NCI-H774 (cell line): ENCODE measurements at places on chromosomes 13 and 19.

DNA sequence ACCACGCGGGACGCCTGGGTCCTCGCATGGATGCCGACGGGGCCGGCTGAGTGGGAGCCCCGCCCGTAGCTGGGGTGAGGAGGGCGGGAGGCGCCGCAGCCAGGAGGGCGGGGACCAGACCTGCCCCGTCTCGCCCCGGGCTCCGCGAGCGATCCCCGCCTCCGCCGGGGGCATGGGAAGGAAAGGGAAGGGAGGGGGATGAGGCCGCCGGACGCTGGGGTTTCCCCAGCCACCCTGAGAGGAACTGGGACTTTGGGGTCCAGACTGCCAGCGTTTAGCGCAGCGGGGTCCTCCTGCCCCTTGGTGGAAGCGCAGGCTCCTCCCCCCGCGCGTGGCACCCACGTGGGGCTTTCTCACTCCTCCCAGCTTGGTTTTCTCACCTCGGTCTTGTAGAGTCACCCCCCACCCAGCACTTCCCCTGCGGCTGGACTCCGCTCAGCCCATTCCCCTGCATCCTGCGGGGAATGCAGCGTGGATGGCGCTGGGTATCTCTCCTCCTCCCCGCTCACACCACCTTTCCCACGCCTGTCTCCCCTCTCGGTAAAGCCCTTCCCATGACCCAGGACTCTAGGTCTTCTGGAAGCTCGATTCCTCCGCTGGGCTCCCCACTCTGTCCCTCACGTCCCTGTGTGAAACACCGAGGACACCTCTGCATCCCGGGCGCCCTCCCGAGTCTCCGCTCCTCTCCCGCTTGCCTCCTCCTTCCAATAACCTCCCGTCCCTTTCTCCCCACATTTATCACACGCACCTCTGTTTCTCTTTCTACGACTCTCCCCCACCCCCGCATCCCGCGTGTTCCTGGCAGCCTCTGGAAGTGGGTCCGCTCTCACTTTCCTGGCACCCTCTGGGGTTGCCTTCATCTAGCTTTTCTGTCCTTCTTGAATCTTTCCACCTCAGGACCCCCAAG lies 2.1 kb downstream of the TGFB1 start:
- DNase-seq, result no peak

- DNase-seq, result peak; percentile 37
Observed at GRCh38 chr13:114057166-114058050, 75.0 kb downstream of the RASA3 start.

DNA sequence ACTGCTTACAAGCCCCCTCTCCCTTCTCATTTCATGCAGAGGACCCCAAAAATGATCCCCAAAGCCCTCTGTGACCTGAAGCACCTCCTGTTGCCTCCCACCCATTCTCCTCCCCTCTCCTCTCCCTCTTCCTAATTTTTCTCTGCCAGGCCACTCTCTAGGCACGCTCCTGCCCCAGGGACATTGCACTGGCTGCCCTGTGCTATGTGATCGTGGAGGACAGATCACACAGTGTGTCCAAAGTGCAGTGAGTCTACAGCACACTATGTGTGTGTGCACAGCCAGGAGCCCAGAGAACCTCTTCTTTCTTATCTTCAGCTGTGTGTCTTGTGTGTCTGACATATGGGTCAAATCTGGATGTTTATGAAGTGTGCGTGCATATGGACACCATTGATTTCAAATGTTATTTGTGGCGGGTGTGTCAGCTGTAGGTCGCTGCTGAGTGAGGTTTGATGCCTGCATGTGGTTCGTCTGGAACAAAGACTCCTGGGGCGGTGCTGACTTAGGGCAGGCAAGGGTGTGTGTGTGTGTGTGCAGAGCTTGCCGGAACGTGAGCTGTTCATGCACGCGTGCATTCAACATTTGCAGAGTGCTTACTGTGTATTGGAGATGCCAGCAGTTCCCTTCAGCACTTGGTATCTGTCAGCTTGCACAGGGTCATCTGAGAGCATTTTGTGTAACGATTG lies 2.1 kb upstream of the KLHL26 start:
- no peak for DNase-seq

GRCh38 chr19:45938733-45939319 lies 24.2 kb upstream of the NANOS2 start:
- DNase-seq, result no peak

GRCh38 chr13:33349288-33349985 lies 63.9 kb upstream of the STARD13 start:
- no peak for DNase-seq

DNA sequence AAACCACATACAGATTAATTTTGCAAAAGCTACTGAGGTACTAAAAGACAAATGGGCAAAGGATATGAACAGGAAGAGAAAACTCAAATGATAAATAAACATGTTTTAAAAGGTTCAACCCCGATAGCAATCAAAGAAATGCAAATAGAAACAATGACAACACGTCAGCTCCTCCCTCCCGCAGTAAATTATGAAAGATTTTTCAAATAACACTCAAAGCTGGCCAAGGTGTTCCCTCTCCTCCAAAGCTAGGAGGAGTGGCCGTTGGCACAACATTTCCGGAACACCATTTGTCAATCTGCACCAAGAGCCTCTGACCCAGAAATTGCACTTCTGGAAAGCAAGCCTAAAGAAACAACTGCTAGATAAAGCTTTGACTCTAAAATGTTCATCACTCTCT lies 28.3 kb downstream of the INSR start:
- DNase-seq, result no peak

DNA sequence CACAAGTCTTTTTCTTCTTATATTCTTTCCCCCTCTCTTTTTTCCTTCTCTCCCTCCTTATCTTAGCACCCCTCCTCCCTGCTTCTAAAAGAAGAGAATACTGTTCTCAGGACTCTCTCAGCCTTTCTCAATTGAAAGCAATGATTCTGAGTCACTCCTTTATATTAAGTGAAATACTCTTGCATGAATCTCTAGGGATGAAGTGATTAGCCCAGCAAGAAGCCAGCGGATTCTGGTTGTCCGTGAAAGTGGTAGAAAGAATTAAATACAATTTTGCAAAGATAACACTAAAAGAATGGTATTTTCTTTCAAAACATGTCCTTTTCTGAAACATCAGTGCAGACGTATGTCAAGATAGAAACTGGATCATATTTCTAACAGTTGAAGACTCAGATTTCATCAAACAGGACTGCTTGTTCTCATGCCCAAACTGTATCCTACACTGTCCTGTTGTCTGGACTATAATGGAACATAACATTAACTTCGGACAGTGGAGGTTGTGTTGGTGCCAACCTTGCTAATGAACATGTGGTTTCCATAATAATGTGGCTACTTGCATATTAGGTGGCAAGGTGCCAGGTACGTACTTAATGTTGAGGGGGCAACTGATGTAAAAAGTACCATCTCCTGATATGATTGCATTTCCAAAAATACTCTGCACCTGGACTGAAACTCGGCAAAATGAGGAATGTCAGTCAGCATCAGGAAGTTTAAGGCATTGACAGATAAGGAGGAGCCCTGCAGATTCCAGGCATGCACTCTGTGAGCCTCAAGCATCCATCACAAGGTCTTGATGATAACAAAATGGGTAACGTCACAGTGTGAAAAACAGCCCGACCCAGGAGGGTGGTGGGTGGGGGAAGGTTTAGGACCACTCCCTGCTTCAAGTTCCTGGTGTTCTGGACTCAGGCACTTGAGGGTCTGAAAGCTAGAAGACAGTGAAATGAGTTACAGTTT lies 357.2 kb downstream of the DLEU7 start:
- no peak for DNase-seq

- no peak for DNase-seq
Observed at GRCh38 chr13:41196620-41197019, 2.3 kb upstream of the KBTBD7 start.

- DNase-seq, result peak; percentile 97
Observed at GRCh38 chr13:112968910-112969691, at the start of gene MCF2L. Gene MCF2L (plus strand): TSS chr13:112969214. CDS start chr13:112969380, 166 bp downstream.

DNA sequence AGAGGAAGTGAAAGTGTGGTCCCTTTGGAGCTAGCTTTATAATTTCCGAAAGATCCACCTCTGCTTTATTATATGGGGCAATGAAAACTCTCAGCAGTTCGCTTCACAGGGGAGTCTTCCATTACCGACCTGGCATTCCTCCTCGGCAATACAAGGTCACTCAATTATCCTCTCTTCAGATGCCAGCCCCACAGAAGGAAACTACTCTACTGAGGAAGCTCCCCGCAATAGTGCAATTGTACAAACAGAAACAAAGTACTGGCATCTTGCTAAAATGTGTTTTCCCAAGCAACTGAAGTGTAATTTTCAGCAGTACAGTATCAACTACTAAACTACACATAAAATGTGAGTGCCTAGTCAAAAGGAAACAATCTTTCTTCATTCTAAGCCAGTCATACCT lies 702.0 kb downstream of the PCDH9 start:
- no peak for DNase-seq

- no peak for DNase-seq
Observed at GRCh38 chr13:33196767-33197166, 88.8 kb downstream of the STARD13 start.

GRCh38 chr13:65881561-65882155 lies 1348.5 kb downstream of the PCDH9 start:
- no peak for DNase-seq

DNA sequence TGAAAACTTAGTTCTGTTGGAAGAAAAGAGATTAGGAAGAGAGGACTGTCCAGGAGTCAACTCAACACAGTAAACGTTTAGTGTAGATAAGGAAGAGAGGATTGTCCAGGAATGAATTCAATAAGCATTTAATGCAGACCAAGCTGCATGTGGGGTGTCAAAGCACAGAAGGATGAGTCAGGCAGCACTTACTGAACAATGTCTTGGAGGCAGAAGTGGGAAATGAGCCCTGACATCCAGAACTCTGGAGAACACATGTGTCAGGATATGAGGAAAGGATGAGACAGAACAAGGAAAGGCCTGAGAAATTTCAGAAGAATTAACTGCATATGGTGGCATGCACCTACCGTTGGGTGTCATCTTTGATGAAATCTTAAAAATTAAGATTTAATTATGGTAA lies 429.2 kb upstream of the HTR2A start:
- DNase-seq, result no peak

DNA sequence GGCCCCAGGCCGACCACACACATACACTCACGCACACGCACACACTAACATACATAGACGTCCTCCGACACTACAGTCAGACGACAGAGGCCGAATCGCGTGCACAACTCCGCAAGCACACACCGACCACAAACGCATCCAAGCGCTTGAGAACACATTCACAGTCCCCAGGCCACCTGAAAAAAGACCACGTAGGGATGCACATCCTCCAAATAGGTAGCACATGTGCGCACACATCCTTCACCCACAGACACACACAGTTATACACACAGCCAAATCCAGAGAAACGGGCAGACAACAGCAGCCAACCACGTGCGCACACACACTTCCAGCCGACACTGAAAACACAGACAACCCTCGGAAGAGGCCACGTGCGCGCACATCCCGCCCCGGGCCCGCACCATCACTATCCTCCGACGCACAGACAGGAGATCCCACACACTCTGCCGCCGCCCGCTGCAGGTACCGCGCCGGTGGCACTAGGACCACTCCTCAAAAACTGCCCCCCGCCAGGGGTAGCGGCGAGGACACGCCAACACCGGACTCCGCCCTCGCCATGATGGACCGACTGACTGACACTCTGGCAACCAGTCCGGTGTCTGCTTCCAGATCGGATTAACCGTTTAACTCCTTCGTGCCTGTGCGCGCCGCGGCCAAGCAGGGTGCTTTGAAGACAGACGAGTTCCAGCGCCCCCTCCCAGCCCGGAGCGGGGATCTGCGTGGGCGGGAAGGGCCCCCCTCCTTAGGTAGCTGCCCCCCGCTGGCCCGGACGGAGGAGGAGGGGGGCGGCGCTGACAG lies 493 bp upstream of the PDE4A start:
- no peak for DNase-seq

DNA sequence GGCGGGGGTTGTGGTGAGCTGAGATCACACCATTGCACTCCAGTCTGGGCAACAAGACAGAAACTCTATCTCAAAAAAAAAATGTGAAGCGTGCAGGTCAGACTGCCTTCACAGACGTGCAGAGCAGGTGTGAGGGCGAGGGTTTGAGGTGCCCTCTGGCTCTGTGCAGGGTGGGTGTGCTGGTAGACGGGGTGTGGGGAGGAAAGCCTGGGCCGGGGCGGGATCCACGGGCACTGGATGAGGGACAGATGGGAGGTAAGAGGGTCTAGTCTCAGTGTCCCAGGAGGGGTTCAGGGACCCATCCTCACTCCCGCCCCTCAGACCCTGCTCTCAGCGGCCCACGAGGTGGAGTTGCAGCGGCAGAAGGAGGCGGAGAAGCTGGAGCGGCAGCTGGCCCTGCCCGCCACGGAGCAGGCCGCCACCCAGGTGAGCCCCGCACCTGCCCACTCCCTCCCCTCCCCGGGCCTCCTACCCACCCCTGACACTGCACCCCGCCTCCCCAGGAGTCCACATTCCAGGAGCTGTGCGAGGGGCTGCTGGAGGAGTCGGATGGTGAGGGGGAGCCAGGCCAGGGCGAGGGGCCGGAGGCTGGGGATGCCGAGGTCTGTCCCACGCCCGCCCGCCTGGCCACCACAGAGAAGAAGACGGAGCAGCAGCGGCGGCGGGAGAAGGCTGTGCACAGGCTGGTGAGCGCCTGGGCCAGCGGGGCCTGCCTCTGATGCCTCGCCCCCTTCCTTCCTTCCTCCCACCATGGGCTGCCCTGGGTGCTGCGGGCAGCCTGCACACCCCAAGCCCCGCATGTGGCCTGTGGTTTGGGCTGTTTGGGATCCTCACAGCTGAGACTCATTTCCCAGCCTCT lies 9.1 kb downstream of the NOP53 start:
- DNase-seq, result no peak

- no peak for DNase-seq
Observed at GRCh38 chr13:72970301-72970880, 88.4 kb upstream of the KLF5 start.

DNA sequence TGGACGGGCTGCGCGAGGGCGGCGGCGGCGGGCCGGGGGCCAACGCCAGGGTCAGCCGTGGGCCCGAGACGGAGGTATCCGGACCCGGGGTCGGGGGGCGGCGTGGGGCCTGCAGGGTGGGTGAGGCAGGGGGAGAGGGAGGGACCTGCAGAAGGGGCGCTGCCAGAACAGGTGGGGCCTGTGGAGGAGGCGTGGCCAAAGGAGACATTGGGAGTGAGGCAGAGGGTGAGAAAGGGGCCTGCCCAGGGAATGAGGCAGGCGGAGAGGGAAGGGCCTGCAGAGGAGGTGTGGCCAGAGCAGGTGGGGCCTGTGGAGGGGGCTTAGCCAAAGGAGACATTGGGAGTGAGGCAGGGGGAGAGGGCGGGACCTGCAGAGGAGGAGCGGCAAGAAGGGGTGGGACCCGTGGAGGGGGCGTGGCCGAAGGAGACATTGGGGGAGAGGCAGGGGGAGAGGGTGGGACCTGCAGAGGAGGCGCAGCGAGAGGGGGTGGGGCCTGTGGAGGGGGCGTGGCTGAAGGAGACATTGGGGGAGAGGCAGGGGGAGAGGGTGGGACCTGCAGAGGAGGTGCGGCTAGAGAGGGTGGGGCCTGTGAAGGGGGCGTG lies 4.2 kb downstream of the PRR36 start:
- DNase-seq, result peak; percentile 28

GRCh38 chr13:106156468-106156867 lies 379.0 kb downstream of the EFNB2 start:
- no peak for DNase-seq
